ENCODE measurements at places on chromosomes 16 and 17.

GRCh38 chr17:49557312-49558024, 18.2 kb upstream of the NXPH3 start:
- no peak for DNase-seq

DNA sequence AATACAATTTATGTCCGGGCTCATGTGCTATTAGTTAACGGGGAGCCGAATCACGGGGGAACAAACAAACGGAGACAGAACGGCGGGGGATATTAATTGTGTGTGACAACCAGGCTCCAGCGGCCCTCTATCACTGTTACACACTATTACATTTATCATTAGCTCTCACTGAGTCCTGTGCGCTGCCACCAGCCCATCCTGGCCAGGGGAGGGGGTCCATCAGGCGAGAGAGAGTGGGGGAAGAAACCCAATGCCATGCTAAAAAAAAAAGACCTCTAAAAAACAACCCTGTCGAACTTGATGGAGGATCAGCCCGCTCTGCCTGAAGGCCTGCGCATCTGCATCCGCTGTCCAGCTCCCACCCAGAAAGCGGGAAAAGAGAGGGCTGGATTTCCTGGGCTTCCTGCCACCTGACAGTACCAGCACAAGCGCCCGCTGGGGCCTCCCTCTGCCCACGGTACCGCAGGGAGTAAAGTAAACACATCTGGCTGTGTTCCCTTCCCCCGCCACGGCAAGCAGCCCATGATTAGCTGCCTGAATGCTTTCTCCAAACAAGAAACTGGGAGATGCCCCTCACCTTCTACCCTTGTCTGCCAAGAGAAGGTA, 41.7 kb downstream of the PIPOX start:
- DNase-seq: no peak

GRCh38 chr17:69760562-69760961, 314.5 kb upstream of the KCNJ16 start:
- DNase-seq: no peak

- DNase-seq: no peak
Observed at GRCh38 chr17:50632637-50633036, 2.0 kb upstream of the ABCC3 start.

Measured in stimulated activated CD4-positive, alpha-beta T cell treated with anti-CD3 and anti-CD28 coated beads, Interleukin-4, amount 100 ng/mL, for 48 hours (primary cell).